ENCODE measurements at places on chromosomes 4 and X. TPM values are rescaled to one million over a fixed set of nuclear protein-coding genes. Genes with fewer than 3 reads are reported as not detected.

RPS6KA6 gene
- 0.69 TPM for total RNA-seq

SLC10A7 gene
- 20.2 TPM for total RNA-seq

TRIML2 gene
- not detected for total RNA-seq

F8A3 gene
- total RNA-seq = 9.7 TPM

REST gene
- total RNA-seq = 45.9 TPM

CXorf65 gene
- total RNA-seq = not detected

VAMP7 gene
- 36.8 TPM for total RNA-seq

PWWP3B gene
- total RNA-seq = not detected

ZNF157 gene
- total RNA-seq = not detected

HAND2 gene
- not detected for total RNA-seq

SSX2B gene
- total RNA-seq = not detected

AMBN gene
- not detected for total RNA-seq

SASH3 gene
- total RNA-seq = not detected

ATP1B4 gene
- total RNA-seq = not detected

GDPD2 gene
- 0.29 TPM for total RNA-seq

SPANXD gene
- not detected for total RNA-seq

TENT5D gene
- total RNA-seq = not detected

SUPT20HL1 gene
- total RNA-seq = not detected

TLR10 gene
- not detected for total RNA-seq

HELT gene
- not detected for total RNA-seq

TACR3 gene
- not detected for total RNA-seq

Data from endothelial cell of umbilical vein (primary cell).